ENCODE measurements at places on chromosomes 4 and X.

DNA sequence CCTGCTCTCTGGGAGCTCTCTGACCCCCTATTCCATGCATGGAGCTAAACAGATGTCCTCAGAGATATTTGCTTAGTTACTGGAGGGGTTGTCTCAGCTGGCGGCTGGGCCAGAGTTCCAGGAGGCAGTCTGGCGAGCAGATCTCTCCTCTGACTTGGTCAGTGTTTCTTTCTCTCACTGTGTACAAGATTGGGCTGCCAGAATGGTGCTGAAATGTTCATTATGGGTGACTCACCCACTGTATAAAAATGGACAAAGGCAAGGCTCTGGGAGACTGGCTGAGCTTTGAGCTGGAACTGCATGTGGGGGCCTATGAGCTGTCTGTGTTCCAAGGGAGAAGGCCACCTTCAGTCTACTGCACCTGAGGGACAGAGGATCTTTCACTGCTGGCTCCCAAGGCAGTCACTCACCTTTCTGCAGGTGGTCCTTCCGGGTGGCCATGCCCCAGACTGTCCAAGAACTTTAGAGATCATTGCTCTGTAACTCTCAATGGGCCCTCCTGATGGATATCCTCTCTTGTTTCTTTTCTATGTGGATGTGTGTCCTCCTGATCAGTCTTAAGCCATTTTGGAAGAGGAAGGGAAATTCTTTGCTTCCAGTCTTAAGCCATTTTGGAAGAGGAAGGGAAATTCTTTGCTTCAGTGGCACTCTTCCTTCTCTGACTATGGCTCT lies 88.2 kb downstream of the CFAP299 start:
- no peak for DNase-seq

DNA sequence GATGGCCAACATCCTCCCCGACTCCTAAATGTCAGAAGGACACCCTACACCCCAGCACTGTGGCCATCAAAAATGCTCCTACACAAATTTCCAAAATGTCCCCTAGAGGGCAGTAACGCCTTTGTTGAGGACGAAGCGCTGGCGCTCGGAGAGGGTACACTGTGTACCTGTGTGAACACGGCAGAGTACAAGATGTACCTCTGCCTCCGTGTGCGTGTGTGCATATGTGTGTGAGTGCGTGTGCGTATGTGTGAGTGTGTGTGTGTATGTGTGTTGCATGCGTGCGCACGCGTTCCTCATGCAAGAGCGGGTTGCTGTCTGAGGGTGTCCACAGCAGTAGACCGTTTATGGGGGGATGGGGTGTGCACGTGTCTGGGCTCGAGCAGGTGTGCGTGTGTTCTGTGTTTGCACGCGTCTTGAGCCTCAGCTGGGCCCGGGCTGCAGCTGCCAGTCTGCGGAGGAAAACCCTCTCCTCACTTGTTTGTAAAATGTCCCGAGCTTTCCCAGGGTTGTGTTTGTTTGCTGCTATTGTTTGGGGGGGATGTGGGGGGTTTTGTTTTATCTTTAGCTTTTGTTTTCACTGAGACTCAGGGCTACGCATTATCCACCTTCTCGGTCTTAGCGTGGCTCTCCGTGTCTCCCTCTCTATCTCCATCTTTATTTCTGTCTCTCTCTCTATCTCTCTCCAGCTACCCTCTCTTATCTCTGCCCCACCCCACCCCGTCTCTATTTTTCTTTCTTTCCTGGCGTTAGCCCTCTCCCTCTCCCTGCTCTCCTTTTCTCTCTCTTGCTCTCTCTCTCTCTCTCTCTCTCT lies 10.4 kb upstream of the TSPYL2 start:
- peak; percentile 41 for DNase-seq

- no peak for DNase-seq
These were observed 23.3 kb downstream of the UCHL1 start for GRCh38 chr4:41280010-41280409.

GRCh38 chr4:113106108-113106507 lies 56.7 kb downstream of the ANK2 start:
- no peak for DNase-seq

GRCh38 chrX:154661170-154661569 lies 7.8 kb upstream of the CTAG2 start:
- no peak for DNase-seq

- DNase-seq = no peak
These were observed 43.5 kb downstream of the MND1 start for GRCh38 chr4:153387981-153388380.

DNA sequence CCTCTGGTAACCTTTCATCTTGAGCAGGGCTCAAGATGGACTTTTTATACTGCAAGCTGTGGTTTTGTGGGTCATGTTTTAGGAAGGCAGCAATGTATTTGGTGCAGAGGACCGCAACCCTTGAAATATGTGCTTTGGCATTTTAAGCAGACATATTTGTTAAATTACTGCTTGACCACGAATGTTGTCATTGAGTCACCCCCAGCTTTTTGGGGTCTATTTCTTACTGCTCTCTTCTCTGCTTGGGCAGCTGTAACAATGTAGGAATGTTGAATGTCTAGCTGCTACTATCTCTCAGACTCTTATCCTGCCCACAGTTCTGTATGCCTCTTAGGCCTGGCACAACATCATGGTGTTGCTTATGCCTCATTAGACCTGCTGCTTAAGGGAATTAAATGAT lies 6.0 kb downstream of the RBPJ start:
- no peak for DNase-seq

- DNase-seq = no peak
These were observed 12.5 kb downstream of the SH2D1A start for GRCh38 chrX:124358800-124359383.

DNA sequence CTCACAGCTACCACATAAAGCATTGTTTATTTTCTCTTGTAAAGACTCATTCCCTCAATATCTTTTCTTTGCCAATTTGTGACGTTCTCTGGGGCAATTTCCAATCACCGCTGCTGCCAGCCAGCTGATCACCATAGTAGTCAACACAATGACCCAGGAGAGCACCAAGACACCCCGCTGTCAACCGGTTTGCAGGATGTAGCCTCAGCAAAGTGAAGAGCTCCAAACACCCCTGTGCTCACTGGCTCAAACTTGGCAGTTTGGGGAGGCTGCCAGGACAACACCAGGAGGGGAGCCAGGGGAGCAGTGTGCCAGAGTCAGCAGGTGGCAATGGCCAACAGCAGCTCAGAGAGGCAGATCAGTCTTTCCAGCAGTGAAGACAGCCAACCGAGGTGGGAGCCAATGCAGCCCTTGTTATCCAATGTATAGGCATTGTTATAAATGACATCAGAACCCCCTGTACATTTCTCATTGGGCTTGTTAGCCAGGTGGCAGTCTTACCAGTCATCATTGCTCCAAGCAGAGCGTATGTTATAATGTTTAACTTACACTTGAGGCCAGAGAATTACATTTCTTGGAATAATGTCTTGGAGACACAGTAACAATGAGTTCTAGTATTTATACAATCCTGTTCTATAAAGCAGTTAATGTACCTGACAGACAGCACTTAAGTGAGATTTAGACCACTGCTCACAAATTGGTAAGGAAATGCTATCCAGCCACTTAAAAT lies 274.9 kb upstream of the GK2 start:
- no peak for DNase-seq

DNA sequence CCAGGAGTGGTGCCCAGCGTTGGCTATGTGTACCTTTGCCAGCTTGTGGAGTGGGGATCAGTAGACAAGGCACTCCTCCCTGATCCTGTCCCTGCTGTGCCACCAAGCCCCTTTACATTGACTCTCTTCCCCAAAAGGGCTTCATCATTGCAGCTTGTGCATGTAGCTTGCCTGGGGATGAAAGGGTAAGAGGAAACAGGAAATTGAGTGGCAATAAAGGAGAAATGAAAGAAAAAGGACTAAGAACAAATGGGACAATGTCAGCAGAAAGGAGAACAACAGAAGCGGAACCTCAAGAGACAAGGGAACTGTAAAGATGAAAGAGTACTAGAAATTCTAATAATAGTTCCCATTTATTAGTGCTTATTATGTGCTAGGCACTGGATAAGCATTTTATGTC lies 8.7 kb upstream of the IL13RA1 start:
- no peak for DNase-seq

- DNase-seq = no peak
These were observed 438.0 kb downstream of the TMA16 start for GRCh38 chr4:163932504-163932903.

DNA sequence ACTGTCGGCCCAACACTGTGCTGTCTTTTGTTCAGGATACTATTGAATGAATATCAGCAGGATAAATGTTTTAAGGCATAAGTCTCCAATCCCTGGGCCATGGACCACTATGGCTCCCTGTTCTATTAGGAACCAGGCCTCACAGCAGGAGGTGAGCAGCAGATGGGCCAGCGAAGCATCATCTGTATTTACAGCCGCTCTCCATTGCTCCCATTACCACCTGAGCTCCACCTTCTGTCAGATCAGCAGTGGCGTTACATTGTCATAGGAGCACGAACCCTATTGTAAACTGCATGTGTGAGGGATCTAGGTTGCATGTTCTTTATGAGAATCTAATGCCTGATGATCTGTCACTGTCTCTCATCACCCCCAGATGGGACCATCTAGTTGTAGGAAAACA lies 3.7 kb upstream of the APLN start:
- DNase-seq = no peak

DNA sequence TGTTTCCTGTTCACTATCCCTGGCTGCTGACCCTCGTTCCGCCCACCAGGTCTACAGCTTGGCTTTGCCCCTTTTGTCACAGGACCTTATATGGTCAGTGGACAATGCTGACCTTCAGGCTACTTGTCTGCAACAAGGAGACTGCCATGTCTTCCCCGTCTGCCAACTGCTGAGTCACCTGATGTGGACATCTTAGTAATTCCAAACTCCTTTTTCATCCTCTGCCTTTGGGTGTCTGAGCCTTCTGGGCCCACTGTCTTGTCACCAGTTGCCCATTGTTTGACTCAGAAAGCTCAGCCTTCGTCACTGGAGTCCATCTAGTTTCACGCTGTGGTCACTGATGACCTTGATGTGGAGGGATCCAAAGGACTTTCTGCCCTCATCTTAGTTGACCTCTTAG lies 30.2 kb downstream of the GPRIN3 start:
- no peak for DNase-seq

All from stimulated activated CD8-positive, alpha-beta memory T cell treated with anti-CD3 and anti-CD28 coated beads, Interleukin-2, amount 100 ng/mL, for 48 hours (primary cell).